Activated CD4-positive, alpha-beta T cell treated with anti-CD3 and anti-CD28 coated beads, Interleukin-2, amount 50 U/mL, for 4 hours (primary cell): ENCODE measurements at places on chromosomes 7 and 10.

- no peak for DNase-seq
Observed at GRCh38 chr10:110684800-110685446, 40.8 kb downstream of the RBM20 start.

GRCh38 chr10:124184208-124184830 is 90.9 kb upstream of the CHST15 start:
- no peak for DNase-seq

- DNase-seq = no peak
Observed at GRCh38 chr7:29194206-29194593, 375 bp upstream of the CHN2 start.

GRCh38 chr10:127921753-127922145 is 14.8 kb downstream of the PTPRE start:
- no peak for DNase-seq

- no peak for DNase-seq
Observed at GRCh38 chr10:10845826-10846503, 171.7 kb upstream of the CELF2 start.

- DNase-seq = no peak
Observed at GRCh38 chr7:147824671-147825070, 765.9 kb upstream of the C7orf33 start.

DNA sequence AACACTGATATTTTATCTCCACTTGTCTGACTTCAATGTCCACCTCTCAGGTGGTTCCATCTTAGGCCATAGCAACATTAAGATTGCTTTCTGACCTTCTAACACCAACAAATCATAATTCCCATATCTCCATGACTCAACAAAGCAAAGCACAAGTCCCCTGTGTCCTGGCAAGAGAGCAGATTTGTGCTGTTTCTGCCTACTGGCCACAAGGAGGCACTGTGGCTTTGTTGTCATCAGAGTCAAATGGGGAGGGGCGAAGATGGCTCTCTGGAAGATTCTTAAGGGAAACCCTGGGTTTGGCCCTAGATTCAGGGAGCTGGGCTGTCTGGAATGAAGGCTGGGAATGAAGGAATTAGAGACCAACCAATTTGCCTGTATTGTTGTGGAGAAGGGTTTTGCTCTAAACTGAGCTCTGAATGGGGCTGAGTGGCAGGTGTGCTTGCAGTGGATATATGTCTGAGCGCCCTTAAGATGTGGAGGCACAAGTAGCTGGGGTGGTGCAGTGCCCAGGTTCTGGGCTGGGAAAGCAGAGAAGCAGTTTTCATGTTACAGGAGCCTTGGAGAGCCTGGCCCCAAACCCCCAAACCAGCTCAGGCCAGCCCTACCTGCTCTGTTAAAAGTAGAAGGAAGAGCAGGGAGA is 154.8 kb upstream of the PRSS58 start:
- DNase-seq = peak; percentile 21

- no peak for DNase-seq
Observed at GRCh38 chr7:26690135-26690805, 174.1 kb downstream of the SKAP2 start.

- peak; percentile 32 for DNase-seq
Observed at GRCh38 chr7:112495810-112496462, 15.1 kb downstream of the LSMEM1 start.
